ENCODE measurements at places on chromosomes 11 and 22. TPM values are rescaled to one million over a fixed set of nuclear protein-coding genes. Genes with fewer than 3 reads are reported as not detected.

Gene OR10D3
- total RNA-seq, result under 0.01 TPM

DNA sequence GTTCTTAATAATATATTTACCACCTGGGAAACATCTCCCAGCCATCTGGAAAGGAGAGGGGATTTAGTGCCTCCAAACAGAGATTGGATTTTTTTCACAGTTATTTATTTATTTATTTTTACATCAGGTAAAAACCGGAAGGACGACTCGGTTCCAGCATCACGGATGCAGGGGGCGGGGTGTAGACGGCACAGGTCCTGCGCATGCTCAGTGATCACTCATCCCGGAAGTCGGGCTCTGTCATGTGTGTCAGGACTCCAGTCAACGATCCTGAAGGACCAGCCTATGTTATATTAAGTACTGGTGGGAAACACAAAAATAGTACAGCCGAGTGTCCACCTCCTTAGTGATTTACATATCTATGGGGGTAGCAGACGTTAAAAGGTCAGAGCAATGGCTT is 467.6 kb downstream of the NTM start:
- no peak for DNase-seq
- H3K36me3 ChIP-seq, result no peaks in the 10 kb centered on the region
- no peak overlapping the region for H3K27ac ChIP-seq
- H3K27me3 ChIP-seq, result no peaks in the 10 kb centered on the region

GRCh38 chr11:85088286-85088685 is 538.9 kb downstream of the DLG2 start:
- DNase-seq, result no peak
- H3K4me1 ChIP-seq, result no peaks in the 10 kb centered on the region
- H3K27me3 ChIP-seq, result no peaks in the 10 kb centered on the region
- no peak overlapping the region for H3K27ac ChIP-seq
- no peaks in the 10 kb centered on the region for H3K36me3 ChIP-seq
- H3K4me3 ChIP-seq, result no peak overlapping the region

- no peaks in the 10 kb centered on the region for H3K27me3 ChIP-seq
- no peaks in the 10 kb centered on the region for H3K4me1 ChIP-seq
- DNase-seq, result no peak
- peaks cover 7% of the 10 kb centered on the region for H3K36me3 ChIP-seq
- H3K27ac ChIP-seq, result no peak overlapping the region
These were observed 132.4 kb downstream of the SWAP70 start for GRCh38 chr11:9796266-9796665.

- H3K27ac ChIP-seq, result no peak overlapping the region
- H3K4me1 ChIP-seq, result peaks cover 4% of the 10 kb centered on the region
- no peak for DNase-seq
- H3K36me3 ChIP-seq, result no peaks in the 10 kb centered on the region
- peaks cover 14% of the 10 kb centered on the region for H3K27me3 ChIP-seq
- H3K4me3 ChIP-seq, result no peak overlapping the region
These were observed 34.0 kb upstream of the CLPB start for GRCh38 chr11:72468289-72468688.

DNA sequence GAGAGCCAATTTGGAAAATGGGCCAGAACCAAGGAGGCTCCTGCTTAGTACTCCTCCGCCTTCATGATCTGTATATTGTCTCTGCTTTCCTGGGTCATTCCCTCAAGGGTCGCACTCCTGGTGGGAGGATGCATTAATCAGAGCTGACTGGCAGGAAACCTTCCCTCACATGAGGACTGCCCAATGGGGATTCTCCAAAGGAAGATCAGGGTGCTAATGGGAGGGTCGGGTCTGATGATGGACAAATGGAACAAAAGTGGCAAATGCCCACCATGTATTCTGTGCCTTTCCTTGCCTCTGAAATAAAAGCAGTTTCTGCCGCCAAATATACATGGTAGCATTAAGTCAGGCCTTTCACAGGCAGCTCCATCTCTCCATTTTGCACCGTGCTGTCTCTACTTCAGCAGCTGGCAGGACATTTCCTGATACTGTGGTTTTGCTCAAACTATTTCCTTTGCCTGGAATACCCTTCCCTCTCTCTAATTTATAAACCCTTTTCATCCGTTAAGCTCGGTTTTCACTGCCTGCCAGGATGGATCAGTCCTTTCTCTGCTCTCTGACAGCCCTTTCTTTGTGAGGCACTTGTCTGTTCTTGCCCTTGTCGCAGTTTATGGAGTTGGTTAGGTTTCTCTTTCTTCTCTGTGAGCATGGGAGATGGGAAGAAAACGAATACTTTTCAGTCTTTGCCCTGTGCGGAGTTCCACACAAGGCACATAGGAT is 13.5 kb downstream of the SREBF2 start:
- no peak overlapping the region for H3K4me3 ChIP-seq
- no peak for DNase-seq
- peaks cover 6% of the 10 kb centered on the region for H3K4me1 ChIP-seq
- peaks cover 8% of the 10 kb centered on the region for H3K36me3 ChIP-seq
- no peaks in the 10 kb centered on the region for H3K27me3 ChIP-seq
- H3K27ac ChIP-seq, result peak overlapping the region; percentile 17
